Caco-2 (cell line): ENCODE measurements at places on chromosomes 3 and 15. TPM values are rescaled to one million over a fixed set of nuclear protein-coding genes. Genes with fewer than 3 reads are reported as not detected.

GRCh38 chr3:46208167-46208704 lies at the start of gene CCR1:
Gene CCR1, minus strand, starts transcription at chr3:46208313. Its CDS starts 4,000 bp downstream, at chr3:46204313.
- H3K27ac ChIP-seq: peak within 1 kb of the TSS; percentile 66
- H3K27me3 ChIP-seq: no peaks in the 10 kb centered on the region
- H3K36me3 ChIP-seq: no peaks in the 10 kb centered on the region
- H3K4me1 ChIP-seq: peaks cover 18% of the 10 kb centered on the region

- no peak overlapping the region for H3K27ac ChIP-seq
- no peaks in the 10 kb centered on the region for H3K36me3 ChIP-seq
- H3K4me3 ChIP-seq: no peak overlapping the region
- DNase-seq: no peak
- H3K27me3 ChIP-seq: no peaks in the 10 kb centered on the region
- H3K4me1 ChIP-seq: peaks cover 10% of the 10 kb centered on the region
Measured at GRCh38 chr15:44102675-44103254, 92.3 kb downstream of the FRMD5 start.

DNA sequence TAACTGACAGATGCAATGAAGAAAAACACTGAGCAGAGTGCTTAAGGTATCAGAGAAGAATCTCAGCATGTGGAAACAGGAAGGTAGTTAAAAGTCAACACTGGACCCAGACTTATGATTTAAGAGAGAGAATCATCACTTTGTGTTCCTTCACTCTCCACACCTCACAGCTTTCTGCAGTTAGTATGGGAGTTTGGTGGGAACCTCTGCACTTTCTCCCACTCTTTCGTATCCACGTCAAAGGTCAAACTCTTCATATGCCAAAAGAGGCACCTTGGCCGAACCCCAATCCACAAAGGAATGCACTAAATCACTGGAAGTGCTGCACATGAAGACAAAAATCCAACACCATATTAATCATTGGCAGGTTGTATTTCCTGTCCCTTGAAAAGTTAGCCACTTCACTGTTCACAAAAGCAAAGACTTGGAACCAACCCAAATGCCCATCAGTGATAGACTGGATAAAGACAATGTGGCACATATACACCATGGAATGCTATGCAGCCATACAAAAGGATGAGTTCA lies 361.2 kb downstream of the MAGI1 start:
- no peaks in the 10 kb centered on the region for H3K36me3 ChIP-seq
- DNase-seq: no peak
- no peak overlapping the region for H3K4me3 ChIP-seq
- no peaks in the 10 kb centered on the region for H3K27me3 ChIP-seq
- no peak overlapping the region for H3K27ac ChIP-seq
- no peaks in the 10 kb centered on the region; the same call in 1 of the 2 replicates for H3K4me1 ChIP-seq

The STT3B gene
- 162 and 165 TPM in 2 replicates for total RNA-seq

GRCh38 chr3:50542177-50543034 lies 25.1 kb downstream of the C3orf18 start:
- peak; percentile 77 for DNase-seq
- no peaks in the 10 kb centered on the region for H3K27me3 ChIP-seq
- no peak overlapping the region for H3K4me3 ChIP-seq
- no peaks in the 10 kb centered on the region for H3K36me3 ChIP-seq
- no peak overlapping the region for H3K27ac ChIP-seq

DNA sequence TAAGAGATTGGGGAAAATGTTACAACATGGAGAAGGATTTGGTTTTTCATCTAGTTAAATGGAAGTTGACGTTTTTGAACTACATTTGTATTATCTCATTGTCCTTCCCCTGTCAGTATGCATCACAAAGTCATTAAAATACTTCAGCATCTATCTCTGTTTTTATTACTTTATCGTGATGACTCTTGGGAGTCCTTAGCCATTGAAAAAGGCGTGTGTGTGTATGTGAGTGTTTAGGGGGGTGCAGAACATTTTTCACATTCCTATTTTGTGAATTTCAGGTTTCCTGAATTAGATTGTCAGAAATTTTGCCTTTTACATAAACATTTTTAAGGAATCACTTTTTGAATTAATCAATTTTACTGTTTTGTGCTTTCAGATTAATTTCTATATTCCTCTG lies 360.6 kb upstream of the SGO1 start:
- H3K36me3 ChIP-seq: no peaks in the 10 kb centered on the region
- no peak overlapping the region for H3K4me3 ChIP-seq
- H3K4me1 ChIP-seq: no peaks in the 10 kb centered on the region

- H3K4me3 ChIP-seq: no peak overlapping the region
- DNase-seq: no peak
- no peaks in the 10 kb centered on the region for H3K36me3 ChIP-seq
- no peaks in the 10 kb centered on the region for H3K27me3 ChIP-seq
- H3K4me1 ChIP-seq: no peaks in the 10 kb centered on the region
Measured at GRCh38 chr15:55909036-55909811, 84.2 kb downstream of the NEDD4 start.

DNA sequence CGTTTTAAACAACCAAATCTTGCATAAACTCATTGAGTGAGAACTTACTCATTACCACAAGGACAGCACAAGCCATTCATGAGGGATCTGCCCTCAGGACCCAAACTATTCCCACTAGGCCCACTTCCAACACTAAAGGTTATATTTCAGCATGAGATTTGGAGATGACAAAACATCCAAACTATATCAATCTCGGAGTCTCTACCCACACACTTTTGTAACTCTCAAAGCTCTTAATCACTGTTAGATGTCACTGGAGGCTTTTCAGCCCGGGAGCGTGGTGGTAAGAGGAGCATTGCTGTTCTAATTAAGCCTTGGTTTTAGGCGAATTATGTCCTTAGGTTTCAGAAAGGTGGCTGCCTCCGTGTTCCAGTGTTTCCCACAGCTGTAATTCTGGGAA lies 86.3 kb downstream of the CNTN6 start:
- H3K27ac ChIP-seq: no peak overlapping the region
- H3K36me3 ChIP-seq: no peaks in the 10 kb centered on the region
- H3K4me1 ChIP-seq: no peaks in the 10 kb centered on the region
- H3K27me3 ChIP-seq: no peaks in the 10 kb centered on the region

The CAMK2N2 gene
- 0.46 and 0.66 TPM in 2 replicates for total RNA-seq

DNA sequence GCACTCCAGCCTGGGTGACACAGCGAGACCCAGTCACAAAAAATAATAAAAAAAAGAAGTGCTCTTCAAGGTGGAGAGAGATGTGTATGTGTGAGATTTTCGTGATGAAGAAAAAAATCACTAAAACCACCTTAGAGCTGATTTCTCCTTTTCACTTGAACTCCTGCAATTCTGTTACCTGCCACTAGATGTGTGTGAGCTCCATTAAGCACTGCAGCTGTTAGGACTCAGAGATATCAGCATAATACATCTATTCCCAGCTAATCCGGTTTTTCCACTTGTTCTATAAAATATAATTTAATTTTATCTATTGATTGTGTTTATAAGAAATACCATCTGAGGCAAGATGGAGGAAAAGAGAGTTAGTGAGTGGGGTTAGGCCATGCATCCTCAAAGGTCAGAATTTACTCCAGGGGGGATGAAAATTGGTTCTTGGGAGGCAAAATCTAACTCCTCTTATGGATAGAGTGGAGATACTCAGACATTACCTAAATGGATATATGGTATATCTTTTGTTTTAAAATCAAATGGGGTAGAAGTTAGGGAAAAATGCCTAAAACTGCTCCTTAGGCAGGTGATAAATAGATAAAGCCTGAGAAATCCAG lies 152.7 kb downstream of the IL20RB start:
- DNase-seq: no peak
- H3K27ac ChIP-seq: no peak overlapping the region
- H3K4me1 ChIP-seq: no peaks in the 10 kb centered on the region
- H3K36me3 ChIP-seq: no peaks in the 10 kb centered on the region

The DPPA4 gene
- not detected in 2 replicates for total RNA-seq

GRCh38 chr3:97736928-97737327 lies 27.6 kb upstream of the ARL6 start:
- no peak overlapping the region for H3K4me3 ChIP-seq
- no peaks in the 10 kb centered on the region for H3K27me3 ChIP-seq
- no peaks in the 10 kb centered on the region for H3K36me3 ChIP-seq
- DNase-seq: no peak
- no peaks in the 10 kb centered on the region for H3K4me1 ChIP-seq

DNA sequence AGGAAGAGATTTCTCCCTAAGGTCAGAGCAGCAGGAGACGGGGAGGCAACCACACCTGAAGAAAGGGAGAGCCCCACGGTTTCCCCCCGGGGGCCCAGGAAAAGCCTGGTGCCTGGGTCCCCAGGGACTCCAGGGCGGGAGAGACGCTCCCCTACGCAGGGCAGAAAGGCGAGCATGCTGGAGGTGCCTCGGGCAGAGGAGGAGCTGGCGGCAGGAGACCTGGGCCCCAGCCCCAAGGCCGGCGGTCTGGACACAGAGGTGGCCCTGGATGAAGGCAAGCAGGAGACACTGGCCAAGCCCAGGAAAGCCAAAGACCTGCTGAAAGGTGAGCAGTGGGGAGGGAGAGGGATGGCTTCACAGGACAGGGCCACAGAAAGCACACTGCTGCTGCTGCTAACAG lies 26.2 kb upstream of the SLC28A1 start:
- DNase-seq: no peak
- no peaks in the 10 kb centered on the region for H3K36me3 ChIP-seq
- no peak overlapping the region for H3K4me3 ChIP-seq
- H3K4me1 ChIP-seq: peaks cover 5% of the 10 kb centered on the region; the same call in 1 of the 2 replicates
- no peaks in the 10 kb centered on the region for H3K27me3 ChIP-seq

DNA sequence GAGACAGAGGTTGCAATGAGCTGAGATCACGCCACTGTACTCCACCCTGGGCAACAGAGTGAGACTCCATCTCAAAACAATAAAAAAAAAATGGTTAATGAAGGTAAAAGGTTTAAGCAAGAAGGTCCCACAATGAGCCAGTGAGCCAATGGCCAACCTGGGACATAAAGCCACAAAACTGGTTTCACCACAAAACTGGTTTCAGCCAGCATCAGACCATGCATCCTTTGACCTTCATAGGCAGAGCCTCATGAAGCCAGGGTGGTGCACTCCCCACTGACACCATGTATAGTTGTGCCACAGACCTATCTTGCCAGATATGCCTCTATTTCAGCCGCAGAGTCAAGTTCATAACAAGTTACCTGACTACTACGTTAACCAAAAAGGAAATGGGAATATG lies 41.9 kb downstream of the SCAP start:
- peaks cover 30% of the 10 kb centered on the region for H3K4me1 ChIP-seq
- no peak for DNase-seq
- peak overlapping the region; percentile 22 for H3K27ac ChIP-seq
- peaks cover 4% of the 10 kb centered on the region for H3K36me3 ChIP-seq

The NPAP1 gene
- not detected in 2 replicates for total RNA-seq

DNA sequence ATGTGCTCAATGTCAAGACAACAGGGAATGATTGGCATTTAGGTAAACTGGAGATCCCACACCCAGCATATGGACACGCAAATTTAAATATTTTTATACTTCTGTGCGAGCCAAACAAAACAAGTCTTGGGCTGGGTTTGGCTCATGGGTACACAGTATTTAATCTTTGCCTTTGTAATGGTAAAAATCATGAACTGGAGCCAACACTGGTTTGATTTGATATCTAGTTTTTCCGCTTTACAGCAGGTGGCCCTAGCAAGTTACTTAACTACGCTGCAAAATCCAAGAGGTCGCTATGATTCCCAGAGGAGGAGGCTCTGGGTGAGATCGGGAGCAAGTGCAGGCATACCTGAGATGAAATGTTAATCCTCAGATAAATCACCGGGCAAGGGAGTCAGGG lies 207.9 kb upstream of the SATB1 start:
- no peak overlapping the region for H3K27ac ChIP-seq
- H3K4me1 ChIP-seq: 0 out of 2 replicates have a peak, but pooled peaks cover 10% of the 10 kb centered on the region
- no peak overlapping the region for H3K4me3 ChIP-seq
- H3K27me3 ChIP-seq: no peaks in the 10 kb centered on the region

DNA sequence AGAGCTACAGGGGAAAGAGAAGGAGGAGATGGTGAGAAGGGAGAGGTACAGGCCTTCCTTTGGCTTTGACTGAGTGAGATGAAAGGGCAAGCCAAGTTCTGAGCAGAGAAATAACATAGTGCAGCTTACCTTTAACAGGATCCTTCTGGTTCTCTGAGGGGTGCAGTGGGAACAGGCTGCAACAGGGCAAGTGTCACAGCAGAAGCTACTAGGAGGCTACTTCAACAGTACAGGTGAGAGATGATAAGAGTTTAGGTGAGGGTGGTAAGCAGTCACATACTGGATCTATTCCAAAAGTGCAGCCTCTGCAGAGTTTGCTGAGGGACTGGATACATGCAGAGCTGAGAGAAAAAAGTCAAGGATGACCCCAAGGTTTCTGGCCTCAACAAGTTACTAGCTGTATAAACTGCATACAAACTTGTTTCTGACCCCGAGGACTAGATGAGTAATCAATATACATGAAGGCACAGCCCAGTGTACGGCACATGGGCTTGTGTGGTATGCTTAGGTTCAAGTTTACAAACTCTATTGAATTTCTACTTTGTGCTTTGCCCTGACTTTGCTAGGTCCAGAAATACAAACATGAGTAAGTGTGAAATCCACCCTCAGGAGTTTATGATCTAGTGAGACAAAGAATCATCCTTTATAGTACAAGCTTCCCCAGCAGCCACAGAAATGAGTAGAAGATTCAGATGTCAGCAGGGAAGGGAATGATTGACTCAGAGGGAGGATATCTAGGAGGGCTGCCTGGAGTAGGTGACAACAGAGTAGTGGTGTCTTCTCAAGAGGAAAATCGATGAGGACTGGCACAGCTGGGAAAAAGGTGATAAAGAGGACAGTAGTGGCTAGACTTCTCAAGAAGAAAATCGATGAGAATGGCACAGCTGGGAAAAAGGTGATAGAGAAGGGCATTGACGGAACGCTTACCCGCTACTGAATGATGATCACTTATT lies 78.2 kb upstream of the TJP1 start:
- no peaks in the 10 kb centered on the region for H3K27me3 ChIP-seq
- no peaks in the 10 kb centered on the region for H3K36me3 ChIP-seq
- no peak for DNase-seq
- H3K27ac ChIP-seq: no peak overlapping the region
- H3K4me3 ChIP-seq: no peak overlapping the region
- H3K4me1 ChIP-seq: no peaks in the 10 kb centered on the region

- H3K27me3 ChIP-seq: no peaks in the 10 kb centered on the region
- no peak overlapping the region for H3K27ac ChIP-seq
- H3K4me3 ChIP-seq: no peak overlapping the region
- no peaks in the 10 kb centered on the region for H3K4me1 ChIP-seq
- H3K36me3 ChIP-seq: no peaks in the 10 kb centered on the region
Measured at GRCh38 chr15:33729653-33730052, 238.6 kb upstream of the CHRM5 start.
